T47D (cell line): ENCODE measurements at places on chromosomes 1 and 21.

DNA sequence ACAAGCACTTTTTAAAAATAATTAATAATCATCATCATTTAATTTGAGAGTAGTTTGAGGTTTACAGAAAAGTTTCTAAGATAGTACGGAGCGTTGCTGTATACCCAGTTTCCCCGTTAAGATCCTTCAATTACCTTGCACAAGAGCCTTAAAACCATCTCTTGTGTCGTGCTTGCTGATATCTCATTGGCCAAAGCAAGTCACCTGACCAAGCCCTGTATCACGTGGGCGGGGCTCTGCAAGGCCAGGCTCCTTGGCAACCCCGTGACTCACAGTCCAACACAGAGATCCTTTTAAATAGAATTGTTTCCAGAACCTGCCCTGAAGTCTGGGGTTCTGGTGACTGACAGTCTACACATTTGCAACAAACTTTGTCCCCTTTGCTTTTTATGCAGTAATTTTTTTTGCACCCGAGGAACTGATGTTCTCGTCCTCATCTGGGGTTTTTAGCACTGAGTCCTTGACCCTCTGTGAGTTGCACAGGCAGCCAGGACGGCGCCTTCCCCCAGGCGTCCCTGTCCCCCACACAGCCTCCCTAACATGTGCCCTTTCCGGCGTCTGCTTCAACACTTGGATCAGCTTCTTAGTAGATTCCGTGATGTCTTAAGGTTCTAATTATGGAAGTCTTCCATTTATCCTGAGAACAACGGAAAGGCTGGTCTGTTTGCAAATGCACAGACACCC lies 183.3 kb upstream of the TMEM51 start:
- peak; percentile 34 for DNase-seq

DNA sequence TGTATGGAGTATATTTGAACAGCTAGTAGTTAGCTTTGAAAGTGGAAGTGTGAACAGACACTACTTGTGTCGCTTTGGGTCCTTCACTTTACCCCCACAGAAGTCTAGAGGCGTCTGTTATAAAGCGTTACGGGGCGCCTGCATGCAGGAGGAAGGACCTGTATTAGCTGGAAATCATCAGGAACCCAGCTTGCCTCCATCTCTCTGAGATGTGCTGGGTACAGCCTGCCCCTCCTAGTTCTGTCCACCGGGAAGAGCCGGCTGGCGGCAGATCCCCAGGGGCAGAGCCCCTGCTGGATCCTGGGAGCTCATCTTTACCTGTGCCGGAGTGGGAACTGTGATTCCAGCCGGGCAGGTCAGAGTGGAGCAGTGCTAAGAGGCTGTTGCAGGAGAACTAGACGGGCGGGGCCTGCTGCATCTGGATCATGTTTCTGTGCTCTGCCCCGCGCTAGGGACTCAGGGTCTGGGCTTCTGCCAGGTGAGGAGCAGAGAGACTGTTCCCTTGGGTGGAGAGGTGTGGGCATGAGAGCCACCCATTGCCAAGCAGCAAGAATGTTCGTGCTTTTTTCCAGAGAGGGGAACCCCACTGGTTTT lies 22.3 kb upstream of the SPSB1 start:
- peak; percentile 23 for DNase-seq

DNA sequence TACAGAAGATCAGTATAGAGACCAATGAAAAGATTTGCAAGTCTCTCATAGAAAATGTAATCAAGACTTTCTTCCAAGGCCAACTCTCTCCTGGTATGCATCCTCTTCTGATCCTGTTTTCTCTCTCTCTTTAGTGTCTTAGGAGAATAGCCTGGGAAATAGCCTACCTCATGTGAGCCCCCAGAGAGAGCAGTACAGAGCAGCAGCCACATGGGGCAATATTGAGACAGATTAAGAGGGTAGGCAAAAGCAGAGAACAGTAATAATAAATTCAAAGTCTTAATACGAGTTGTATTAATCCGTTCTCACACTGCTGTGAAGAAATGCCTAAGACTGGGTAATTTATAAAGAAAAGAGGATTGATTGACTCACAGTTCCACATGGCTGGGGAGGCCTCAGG lies 61.4 kb downstream of the RNASEL start:
- peak; percentile 13 for DNase-seq

DNA sequence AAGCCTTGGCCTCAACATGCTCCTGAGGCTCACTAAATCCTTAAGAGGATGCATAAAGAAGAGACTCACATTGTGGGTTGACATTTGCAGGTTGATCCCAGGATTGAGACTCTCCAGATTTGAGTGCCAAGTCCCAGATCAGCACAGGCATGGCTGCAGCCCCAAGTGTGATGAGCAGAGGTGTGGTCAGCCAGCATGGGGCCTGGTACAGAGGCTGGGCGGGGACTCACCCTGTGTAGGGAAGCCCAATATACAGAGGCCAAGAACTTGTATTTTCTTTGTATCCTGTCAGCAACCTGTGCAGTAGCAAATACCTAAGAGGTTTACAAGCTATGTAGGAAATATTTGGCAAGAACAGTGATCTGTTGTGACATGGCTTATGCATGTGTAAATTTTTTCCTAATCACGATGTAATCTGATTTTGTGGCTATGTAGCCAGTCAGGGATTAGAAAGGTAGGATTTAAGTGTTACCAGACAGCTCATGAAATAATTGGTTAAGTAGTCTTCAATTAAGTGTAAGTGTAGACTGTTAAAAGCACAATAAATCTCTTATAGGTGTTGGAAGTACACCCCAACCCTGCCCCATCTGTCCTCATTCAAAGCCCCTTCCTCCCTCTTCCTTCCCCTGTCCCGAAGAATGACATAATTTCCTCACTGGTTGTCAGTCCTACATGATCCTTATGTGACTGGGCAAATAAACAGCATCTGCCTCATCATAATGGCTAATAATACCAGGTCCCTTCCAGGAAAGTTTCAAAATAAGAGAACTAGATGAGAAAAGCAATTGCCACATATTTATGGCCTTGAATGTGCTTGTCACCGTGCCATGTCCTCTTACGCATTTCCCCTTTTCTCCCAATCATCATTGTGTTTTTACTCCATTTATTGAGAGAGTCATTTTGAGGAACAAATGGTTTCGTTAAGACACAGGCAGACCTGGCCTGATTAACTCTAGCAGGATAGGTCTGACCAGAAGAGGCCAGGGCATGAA lies 120.9 kb downstream of the HLX start:
- DNase-seq: no peak

DNA sequence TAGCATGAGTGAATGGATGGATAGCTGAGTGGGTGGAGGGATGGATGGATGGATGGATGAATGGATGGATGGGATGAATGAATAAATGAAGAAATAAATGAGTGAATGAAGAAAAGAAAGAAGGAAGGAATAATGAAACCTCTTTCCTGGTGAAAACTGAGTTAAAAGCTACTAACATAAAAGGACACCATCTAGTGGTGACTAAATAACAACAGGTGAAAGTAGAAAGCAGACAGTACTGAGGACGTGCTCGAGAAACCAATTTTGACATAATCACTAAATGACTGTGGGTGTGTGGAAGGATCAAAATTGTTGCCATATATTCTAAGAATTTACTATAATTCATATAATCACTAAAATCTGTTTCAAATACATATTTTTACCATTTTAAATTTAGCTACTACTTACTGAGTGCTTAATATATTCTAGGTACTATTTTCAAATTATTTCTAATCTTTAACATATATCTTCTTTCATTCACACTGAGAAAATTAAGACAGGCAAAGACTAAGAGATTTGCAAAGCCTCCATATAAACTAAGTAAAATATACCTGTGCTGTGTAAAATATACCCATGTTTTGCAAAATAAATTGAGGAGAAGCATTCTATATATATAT lies 522.9 kb downstream of the LRRIQ3 start:
- DNase-seq: peak; percentile 1

GRCh38 chr1:177307771-177308170 lies 137.0 kb downstream of the BRINP2 start:
- no peak for DNase-seq

DNA sequence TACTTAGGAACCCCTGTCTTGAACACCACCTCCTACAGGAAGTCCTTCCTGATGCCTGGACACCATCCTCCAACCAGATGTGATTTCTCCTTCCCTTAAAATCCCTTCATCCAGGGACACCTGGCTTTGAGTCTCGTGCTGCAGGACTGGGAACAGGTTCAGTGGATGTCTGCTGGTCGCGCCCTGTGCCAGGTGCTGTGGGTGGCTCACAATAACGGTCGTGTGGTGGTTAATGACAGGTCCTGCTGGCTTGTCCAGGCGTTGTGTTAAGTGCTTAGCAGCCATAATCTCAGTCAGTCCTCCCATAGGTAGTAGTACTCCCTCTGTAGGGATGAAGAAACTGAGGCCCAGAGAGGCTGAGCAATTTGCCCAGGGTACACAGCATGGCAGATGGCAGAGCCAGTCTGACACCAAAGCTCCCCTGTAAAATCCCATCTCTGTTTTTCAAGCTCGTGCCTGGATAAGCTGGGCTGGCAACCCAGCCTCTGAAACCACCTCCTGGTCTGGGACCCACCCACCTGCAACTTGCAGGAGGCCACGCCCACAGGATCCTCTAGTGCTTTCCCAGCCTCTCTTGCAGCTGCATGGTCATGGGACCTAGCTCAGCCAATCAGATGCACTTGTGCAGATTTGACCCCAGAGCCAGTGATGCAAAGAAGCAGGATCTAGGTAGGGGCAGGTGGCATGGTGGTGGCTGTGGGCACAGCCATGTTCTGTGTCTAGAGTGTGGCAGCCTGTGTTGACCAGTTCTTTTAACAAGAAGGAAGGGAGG lies 106.0 kb upstream of the IFFO2 start:
- no peak for DNase-seq
